Stimulated activated CD4-positive, alpha-beta T cell treated with anti-CD3 and anti-CD28 coated beads, Interleukin-15, amount 100 ng/mL, for 1 hour (primary cell): ENCODE measurements at places on chromosomes 6 and 20.

DNA sequence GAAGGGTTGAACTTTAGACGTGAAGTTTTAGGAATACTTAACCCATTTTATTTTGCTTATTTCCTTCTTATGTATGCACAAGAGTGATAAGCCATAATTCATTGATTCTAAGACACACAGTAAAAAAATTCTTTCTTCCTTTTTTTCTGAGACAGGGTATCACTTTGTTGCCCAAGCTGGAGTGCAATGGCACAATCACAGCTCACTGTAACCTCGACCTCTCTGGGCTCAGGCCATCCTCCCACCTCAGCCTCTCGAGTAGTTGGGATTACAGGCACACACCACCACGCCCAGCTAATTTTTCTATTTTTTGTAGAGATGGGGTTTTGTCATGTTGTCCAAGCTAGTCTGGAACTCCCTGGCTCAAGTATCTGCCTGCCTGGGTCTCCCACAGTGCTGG is 116.6 kb upstream of the RNF24 start:
- DNase-seq, result no peak

DNA sequence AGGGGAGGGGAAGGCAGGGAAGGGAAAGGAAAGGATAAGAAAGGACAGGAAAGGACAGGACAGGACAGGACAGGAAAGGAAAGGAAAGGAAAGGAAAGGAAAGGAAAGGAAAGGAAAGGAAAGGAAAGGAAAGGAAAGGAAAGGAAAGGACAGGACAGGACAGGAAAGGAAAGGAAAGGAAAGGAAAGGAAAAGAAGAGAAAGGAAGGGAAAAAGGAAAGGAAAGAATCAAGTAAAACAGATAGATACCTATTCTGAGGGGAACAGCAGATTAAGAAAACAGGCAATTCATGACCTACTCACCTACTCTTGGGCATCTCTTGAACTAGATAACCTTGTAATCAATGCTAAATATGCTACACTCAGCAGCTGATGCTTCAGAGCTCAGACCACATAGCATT is 265.4 kb downstream of the SYNE1 start:
- DNase-seq, result no peak

DNA sequence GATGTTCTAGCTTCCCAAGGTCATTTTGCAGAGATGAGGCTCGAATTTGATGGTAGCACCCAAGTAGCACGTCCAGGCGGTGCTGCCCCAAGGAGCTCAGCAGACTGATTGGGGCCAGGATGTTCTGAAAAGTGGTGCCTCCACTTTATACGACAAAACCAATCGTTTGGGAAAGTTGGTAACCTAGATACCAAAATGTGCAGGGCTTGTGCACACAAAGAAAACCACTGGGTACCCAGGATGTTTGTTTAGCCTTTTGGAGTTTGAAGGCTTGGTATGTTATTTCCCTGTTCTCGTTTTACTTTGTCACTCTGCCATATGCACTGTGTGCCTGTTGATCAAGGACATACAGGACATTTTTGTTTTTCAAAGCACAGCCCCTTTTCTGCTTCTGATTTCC is 40.7 kb upstream of the PBOV1 start:
- DNase-seq, result no peak

DNA sequence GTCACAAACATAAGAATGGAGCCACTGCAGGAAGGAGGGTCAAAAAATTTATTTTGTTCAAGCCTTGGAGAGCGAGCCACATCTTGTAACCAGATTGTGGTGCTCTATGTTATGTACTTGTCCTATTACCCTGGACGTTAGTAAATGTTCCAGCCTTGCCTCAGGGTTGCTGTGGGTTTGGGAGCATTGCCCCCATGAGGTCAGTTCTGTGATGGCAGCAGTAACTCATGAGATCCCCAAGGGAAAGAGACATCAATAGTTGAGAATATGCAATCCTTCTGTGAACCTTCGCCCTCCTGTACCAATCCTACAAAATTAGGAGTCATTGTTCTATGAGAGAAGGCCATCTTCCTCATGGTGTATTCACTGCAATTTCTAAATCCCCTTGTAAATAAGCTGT is 16.4 kb upstream of the CFAP206 start:
- DNase-seq, result no peak

GRCh38 chr6:92756912-92757311 is 662.4 kb downstream of the EPHA7 start:
- no peak for DNase-seq

DNA sequence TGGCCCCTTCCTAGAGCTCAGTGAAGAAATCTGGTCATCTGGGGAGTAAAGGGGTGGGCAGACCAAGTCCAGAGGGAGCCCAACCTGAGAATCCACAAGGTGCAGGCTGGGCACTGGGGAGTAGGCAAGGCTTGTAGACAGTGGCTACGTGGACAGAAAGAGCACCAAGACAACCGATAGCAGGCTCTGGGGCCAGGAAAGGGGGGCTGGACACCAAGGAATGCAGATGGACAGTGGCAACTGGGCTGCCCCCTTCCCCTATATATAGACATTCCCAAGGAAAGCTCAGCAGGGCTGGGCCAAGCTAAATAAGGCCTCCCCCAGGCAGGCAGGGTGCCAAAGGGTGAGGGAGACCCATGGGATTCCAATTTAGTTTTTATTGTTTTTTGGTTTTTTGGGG is 1.5 kb upstream of the TNNC2 start:
- DNase-seq, result no peak

DNA sequence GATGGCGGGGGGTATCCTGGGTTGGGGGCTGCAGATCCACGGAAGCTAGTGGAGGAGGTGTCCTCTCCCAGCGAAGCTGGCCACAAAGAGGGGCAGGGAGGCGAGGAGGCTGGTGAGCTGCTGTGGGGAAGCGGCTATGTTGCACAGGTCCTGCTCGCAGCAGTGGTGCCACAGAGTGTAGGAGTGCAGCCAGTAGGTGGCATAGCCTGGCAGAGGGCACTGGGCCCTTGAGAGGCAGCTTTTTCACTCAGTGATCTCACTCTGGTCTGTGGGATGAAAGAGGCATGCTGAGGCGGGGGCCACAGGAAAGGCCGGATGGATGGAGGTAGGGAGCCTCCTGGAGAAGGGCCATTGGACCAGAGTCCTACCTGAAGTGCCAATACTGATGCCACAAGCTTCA is 2.9 kb upstream of the LY6G6D start:
- no peak for DNase-seq

GRCh38 chr6:79874531-79875134 is 72.7 kb downstream of the ELOVL4 start:
- DNase-seq, result no peak
